Activated T-helper 1 cell treated with anti-CD3 and anti-CD28 coated beads, Interleukin-2, amount 50 U/mL, for 16 hours (primary cell): ENCODE measurements at places on chromosomes 3 and 15.

- no peak for DNase-seq
Measured at GRCh38 chr15:40398413-40398873, 7.2 kb upstream of the IVD start.

DNA sequence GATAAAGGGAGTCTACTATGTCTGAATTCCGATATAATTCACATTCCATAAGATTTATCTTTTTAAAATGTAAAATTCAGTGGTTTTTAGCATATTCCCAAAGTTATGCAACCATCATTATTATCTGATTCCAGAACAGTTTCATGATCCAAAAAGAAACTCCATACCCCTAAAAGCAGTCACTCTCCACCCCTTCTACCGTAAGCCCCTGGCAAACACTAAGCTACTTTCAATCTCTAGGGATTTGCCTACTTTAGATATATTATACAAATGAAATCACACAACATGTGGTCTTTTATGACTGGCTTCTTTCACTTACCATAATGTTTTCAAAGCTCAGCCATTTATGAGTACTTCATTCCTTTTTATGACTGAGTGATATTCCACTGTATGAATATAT is 65.6 kb downstream of the TMEM212 start:
- no peak for DNase-seq

- no peak for DNase-seq
Measured at GRCh38 chr3:32371461-32372212, 20.0 kb upstream of the CMTM7 start.

GRCh38 chr3:168884353-168884903 is 779.1 kb downstream of the MECOM start:
- DNase-seq: no peak

- DNase-seq: no peak
Measured at GRCh38 chr3:29354894-29355293, 74.0 kb downstream of the RBMS3 start.

DNA sequence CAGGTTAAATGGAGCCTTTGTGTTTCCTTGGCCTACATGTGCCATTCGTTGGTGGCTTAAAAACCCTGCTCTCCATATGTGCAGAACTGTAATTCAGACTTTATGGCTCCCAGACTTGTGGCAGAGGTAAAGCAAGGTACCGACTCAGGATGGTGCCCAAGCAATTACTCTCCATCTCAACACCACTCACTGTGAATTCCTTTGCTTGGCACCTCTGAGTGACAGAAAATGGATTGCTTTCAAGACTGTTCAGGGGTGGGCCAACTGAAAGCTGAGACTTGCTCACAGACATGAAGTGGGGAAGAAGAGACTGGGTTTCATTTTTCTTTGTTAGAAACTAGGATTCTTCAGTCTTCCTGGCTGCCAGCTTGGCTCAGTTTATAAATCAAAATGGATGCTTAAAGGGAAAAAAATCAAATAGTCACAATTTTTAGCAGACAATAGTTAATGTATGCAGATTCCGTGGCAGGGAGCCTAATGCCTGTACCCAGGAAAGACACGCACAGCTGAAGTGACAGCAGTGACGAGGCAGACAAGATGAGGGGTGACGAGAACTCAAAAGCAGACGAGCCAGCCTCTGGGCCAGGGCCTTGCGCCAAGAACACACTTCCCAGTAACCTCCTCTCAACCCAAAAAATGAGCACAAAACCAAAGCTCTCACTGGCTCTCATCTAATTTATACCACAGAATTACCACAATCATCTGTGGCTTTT is 207.9 kb upstream of the SLC2A2 start:
- DNase-seq: no peak

- no peak for DNase-seq
Measured at GRCh38 chr3:23624305-23624704, 181.4 kb upstream of the UBE2E1 start.

DNA sequence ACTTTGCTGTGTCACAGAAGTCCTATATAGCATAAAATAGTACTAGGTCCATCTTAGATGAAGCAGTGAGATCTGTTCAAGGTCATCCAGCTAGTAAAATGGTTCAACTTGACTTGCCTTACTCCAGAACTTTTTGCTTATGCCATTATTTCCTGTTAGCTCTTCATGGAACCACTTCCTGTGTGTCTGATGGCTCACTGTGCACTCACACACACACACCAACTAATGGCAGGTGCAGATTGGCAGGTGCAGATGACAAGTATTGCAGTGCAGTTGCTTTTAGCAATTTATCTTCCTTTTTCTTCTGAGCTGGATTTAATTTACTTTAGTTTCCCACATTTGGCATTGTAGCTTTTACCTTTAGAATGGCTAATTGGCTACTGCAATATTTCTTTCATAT is 29.8 kb downstream of the GOLGA8S start:
- DNase-seq: no peak

DNA sequence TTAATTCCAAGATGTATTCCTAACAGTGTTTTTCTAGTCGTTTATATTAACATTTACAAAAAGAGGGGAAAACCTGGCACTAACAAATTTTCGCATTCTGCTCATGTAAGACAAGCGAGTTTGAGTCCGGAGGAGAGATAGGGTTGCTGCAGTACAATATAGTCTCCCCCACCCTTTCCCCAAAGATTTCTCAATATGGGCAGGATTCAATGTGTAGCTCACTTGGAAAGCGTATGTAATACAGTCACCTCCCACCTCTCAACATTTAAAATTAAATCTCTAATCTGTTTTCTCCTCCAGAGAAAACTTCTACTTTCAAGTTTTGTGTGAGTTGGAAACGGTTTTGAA is 57.9 kb downstream of the CMSS1 start:
- DNase-seq: no peak

- no peak for DNase-seq
Measured at GRCh38 chr15:92492551-92493115, 99.0 kb downstream of the ST8SIA2 start.

DNA sequence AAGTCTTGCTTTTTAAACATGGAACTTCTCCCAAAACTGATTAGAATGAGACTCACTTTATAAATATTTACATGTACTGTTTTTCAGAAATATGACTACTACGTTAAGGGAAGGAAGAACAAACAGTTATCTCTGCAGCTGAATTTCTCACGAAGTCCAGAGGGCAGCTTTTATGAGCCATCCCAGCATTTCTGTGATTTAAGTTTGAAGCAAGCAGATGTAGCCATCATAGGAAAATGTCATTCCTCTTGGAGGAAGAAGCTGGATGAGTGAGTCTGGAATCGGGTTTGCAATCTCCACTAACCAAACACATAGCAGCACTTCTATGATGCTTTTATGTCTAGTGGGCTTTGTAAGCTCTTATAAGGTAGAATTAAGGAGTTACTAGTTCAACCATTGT is 53.7 kb downstream of the SCN11A start:
- no peak for DNase-seq

DNA sequence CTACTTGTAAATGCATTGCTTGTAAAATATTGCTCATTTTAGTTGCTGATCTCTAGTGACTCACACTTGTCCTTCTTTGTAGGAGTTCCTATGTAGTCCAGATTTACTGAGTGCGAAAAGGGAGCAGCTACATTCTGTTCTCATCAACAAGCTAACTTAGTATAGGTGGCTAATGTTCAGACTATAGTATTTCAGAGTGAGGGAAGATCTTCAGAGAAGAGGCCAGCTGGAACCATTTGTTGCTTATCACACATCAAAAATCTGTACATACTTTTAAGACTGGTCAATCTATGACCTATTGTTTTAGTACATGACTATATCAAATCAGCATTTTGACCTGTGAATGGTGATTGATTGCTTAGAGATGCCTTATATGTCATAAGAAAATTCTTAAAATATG is 71.3 kb upstream of the THSD4 start:
- no peak for DNase-seq

DNA sequence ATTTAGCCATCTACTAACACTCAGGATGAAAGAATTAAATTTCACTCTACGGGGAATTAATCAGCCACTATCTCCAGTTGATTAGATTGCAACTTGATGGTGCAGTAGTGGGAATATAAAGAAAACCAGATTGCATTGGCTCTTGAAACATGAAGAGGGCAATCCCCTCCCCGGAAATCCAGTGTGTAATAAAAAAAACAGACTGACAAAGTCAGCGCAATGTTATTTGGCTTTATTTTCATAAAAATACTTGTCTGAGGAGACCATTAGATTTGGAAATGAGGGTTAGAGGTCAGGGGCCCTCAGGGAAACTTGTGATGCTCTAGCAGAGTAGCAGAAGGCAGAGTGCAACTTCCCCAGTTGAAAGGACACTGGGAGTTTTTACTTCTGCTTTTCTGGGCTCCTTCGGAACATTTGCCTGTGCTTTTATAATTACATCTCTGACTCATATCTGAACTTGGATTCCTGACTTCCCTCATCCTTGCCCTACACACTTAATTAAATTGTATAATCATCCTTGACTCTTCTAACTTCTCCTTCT is 326.8 kb downstream of the TUSC7 start:
- no peak for DNase-seq

GRCh38 chr15:23422946-23423708 is 23.9 kb downstream of the GOLGA6L2 start:
- DNase-seq: no peak

- no peak for DNase-seq
Measured at GRCh38 chr3:30686799-30687198, 80.4 kb downstream of the TGFBR2 start.

GRCh38 chr15:50519740-50520425 is 26.6 kb downstream of the USP50 start:
- no peak for DNase-seq

DNA sequence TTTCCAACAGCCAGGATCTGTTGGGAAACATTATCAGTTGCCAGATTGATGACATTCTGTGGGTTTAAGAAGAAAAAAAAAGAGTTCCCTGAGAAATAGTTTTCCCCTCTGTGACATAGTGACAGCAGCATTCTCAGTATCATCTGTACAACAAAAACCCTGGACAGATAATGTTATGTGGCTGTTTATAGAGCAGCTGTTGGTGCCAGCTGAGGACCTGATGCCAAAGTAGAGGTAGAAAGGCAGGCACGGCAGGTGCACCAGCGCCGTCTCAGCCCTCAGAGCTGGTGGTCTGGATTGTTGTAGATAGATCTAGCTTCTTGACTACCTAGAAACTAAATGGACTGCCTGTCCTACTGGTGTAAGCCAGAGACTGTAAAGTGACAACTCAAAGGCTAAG is 56.2 kb upstream of the FILIP1L start:
- DNase-seq: no peak

- no peak for DNase-seq
Measured at GRCh38 chr15:75672646-75673425, 25.1 kb downstream of the SNX33 start.

- DNase-seq: no peak
Measured at GRCh38 chr3:117399311-117400078, 689.9 kb downstream of the TUSC7 start.

- no peak for DNase-seq
Measured at GRCh38 chr15:26157081-26157480, 294.0 kb upstream of the ATP10A start.

- DNase-seq: no peak
Measured at GRCh38 chr15:80264031-80264430, 12.0 kb upstream of the CTXND1 start.

DNA sequence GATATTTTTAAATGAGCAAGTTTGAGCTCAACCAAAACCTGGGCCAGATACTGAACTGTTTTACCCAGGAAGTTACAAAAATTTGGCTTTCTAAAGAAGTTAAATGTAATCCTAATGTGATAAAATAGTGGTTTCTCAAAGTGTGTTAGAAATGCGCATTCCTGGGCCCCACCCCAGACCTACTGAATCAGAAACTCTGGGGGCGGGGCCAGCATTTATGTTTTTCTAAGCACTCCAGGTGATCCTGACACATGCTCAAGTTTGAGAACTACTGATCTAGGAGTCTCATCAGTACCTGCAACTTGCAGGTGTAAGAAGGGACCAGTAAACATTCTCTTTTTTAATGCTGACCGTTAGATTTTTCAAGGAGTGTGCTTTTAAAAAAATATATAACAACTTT is 190.6 kb downstream of the VPS13C start:
- DNase-seq: no peak

DNA sequence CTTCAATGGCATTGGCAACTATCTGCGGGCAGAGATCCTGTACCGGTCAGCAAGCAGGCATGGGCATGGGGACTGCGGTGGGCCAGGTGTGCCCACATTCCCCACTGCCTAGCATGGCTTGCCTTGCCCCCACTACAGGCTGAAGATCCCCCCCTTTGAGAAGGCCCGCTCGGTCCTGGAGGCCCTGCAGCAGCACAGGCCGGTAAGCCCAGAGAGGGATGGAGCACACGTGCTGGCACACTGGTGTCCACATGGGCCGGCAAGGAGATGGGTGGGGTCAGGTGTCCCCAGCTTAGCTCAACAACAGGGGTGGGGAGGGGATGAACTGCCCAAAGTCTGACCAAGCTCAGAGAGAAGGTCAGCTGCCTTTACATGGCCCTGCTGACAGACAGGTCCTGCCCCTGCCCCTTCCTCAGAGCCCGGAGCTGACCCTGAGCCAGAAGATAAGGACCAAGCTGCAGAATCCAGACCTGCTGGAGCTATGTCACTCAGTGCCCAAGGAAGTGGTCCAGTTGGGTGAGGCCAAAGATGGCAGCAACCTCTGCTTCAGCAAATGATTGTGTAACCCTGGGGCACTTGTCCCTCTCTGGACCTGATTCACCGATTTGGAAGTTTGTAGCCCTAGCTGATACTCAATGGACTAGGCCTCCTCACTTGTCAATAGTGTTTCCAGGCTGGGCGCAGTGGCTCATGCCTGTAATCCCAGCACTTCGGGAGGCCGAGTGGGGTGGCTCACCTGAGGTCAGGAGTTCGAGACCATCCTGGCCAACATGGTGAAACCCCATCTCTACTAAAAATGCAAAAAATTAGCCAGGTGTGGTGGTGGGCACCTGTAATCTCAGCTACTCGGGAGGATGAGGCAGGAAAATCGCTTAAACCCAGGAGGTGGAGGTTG is 5.6 kb downstream of the NEIL1 start:
- no peak for DNase-seq
